EH (cell line): ENCODE measurements at places on chromosomes 16 and 17.

- DNase-seq, result no peak
Observed at GRCh38 chr16:30895627-30896260, 670 bp upstream of the CTF1 start.

GRCh38 chr17:57628421-57628820 is 116.7 kb downstream of the CCDC182 start:
- DNase-seq, result no peak

DNA sequence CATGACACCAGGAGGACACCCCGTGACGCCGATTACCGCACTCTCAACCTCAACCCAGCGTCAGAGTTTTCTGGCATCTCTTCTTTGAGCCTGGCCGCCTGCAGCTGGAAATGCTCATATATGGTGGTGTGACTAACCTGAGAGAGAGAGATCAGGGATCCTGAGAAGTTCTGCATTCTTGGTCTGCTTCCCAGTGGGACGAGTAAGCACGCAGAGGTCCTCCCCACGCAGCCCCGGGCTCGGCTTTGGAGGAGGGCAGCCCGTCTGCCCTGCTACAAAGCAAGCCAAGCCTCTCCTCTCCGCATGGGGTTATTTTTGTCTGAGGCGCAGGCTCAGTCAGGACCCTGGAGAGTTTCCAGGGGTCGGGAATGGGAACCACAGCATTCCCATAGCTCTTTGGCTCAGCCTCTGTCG is 16.5 kb downstream of the CRISPLD2 start:
- DNase-seq, result peak; percentile 100

DNA sequence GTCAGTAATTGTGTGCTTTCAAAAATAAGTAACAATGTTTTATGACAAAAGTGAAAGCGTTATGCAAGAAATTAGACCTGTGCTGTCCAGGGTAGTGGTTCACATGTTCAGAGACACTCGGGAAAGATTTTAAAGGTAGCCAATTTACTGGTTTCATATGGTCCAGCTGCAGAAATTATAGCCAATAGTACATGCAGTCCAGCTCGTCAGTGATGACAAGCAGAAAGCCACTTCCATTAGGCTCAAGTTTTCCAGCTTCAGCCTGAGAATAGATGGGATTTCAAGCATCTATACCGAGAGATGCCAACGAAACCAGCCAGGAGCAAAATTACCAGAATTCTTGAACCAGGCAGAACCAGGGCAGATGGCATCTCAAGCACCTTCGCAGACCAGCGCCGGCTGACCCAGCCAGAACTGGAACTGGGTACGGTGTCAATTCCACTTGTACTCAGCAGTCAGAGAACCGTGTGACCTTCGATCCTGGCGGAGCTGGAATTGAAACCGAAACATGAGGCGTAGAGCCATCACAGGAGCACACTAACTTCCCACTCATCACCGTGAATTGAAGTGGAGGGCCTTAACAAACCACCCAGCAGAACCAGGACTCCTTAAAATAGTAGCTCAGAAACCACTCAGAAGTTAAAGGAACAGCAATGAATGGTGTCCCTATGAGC is 207.9 kb upstream of the HSBP1 start:
- no peak for DNase-seq

GRCh38 chr17:48351911-48352332 is 78.1 kb downstream of the SKAP1 start:
- DNase-seq, result peak; percentile 44

GRCh38 chr17:81395600-81396277 is 482 bp downstream of the BAHCC1 start:
- DNase-seq, result no peak

DNA sequence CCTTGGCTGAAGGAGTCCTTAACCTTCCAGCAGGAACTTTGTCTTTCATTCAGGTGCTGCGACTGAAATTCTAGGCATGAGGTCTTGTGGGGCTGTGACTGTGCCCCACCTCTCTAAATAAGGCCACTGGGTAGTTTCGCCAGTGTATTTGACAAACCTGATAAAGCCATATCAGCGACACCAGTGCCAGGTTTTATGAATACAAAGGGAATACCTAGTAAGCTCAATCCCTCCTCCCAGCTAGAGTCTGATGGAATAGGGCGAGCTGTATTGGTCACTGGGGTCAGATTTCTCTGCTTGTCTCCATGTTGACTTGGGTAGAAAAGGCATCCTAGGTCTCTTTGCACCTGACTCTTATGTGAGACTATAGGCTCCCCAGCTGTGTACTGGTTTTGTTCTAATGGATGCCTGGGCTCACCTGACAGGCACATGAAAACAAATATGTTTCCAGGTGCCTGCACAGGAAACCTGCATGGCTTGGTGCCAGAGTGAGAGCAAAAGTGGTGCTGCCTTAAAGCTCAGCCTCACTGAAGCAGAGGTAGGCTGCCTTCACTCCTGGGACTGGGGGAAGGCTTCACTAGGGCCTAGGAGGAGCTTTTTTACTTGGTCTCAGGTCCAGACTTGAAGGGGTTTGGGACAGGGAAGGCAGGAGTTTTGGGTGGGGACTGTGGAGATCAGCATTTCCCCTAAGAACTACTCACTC is 8.3 kb downstream of the SLC7A6 start:
- no peak for DNase-seq
